ENCODE measurements at places on chromosomes 2 and 18.

DNA sequence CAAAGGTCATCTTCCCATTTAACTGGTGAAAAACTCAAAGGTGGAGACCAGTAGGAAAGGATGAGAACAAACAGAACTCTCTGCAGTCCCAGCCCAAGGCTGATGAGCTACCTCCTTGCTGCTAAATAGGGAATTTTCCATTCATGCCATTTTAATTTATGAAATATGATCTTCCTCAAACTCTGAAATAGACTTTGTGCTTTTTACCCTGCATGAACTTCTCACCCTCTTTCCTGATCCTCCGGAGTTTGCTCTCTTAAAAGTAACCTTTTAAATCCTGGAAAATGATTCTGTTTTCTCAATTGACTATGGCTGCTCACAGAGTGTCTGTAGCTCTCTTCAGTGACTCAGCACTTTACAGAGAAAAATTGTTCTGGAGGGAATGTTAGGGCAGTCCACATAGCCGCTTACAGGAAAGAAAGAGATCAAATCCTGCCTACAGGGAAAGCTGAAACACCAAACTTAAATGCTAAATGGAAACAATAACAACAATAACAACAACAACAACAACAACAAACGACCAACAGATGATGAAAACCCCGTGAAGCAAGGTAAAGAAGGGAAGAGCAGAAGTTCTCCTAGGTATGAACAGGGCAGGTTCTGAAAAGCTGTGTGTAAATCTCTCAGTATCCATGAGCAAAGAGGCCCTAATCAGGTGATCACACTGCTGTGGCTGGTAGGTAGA lies 79.8 kb upstream of the SESTD1 start:
- DNase-seq: no peak

DNA sequence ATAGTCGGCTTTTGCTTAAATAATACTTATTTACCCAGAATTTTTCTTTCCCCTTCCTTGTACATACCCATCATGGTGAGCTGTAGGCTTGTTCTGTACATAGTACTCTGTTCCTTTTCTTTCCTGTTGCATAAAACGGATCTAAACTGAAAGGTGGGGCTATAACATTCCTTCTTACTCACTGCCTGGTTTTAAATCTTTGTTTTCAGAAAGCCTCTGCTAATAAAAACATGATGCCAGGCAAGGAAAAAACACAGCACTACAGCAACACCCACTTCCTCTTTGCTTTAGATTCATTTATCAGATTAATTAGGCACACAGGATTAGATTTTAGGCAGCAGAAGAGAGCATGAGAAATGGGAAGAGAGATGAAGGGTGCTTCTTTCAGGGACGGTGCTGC lies 19.6 kb upstream of the STON1 start:
- no peak for DNase-seq

GRCh38 chr2:176270100-176270750 lies 983 bp downstream of the MTX2 start:
- no peak for DNase-seq

DNA sequence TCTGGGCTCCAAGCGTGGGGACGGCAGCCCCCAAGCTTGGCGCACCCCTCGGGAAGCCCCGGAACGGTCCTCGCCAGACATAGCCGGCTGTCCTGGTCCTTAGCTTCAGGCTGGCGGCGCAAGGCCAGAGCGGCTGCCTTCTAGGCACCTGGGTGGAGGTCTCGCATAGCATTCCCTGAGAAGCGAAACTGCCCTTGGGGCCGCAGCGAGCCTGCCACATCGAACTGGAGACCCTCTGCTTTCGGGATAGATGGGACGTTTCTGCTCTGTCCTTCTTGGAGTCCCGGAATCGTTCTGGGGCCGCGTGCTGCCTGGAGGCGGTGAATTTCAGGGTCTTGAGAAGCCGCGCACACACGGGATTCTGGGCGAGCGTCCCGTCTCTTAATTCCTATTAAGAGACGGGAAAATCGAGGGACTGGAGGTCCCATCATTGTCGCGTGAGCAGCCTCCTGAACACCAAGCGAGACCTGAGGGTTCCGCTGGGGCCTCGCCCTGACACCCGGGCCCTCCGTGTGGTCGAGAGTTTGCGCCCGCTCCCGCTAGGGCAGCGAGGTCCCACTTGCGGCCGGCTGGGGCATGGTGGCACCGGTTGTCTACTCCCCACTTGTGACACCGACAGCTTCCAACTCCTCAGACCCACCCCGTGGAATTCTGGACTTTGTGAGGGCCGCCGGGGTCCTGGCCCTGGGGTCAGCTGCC lies 9.7 kb upstream of the EN1 start:
- no peak for DNase-seq

DNA sequence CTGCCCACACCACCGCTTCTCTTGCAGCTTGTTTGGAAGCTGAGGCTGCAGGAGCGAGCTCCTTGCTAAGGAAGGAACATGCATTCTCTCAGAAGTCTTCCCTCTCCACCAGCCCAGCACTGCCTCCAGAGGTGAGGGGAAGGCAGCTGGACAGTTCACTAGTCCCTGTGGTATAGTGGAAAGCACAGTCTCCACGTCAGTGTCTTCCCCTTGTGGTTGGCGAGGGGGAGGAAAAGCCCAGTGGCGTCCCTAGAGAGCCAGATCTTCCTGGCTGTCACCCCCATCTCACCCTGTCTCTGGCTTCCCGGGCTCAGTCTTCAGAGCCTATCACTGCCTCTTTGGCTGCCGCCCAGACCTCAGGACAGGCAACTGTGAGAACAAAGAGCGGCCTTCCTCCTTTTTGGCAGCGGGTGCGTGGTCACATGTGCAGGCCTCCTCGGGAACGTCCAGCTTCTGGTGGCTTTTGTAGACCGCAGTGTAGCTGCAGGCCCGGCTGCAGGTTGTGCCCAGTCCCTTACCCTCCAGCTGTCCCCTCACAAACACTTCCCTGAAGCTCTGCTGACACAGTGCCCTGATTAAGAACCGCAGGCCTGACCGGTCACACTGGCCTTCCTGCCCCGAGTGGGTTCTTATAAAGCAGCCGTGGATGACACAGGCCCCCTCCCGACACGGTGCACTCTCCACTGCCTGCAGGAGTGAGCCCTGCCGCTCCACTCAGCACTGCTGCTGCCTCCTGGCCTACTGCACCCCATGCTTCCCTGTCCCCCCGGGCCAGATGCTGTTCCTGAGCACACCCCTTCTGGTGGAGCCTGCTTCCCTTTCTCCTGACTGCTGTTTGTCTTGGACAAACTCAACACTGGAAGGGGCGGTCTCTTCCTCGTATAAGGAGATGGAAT lies 90.9 kb downstream of the RNF144A start:
- no peak for DNase-seq

- no peak for DNase-seq
Measured at GRCh38 chr2:648476-649424, 28.5 kb downstream of the TMEM18 start.

- DNase-seq: no peak
Measured at GRCh38 chr2:72386288-72386687, 238.6 kb upstream of the CYP26B1 start.

- no peak for DNase-seq
Measured at GRCh38 chr2:72235497-72236415, 88.1 kb upstream of the CYP26B1 start.

DNA sequence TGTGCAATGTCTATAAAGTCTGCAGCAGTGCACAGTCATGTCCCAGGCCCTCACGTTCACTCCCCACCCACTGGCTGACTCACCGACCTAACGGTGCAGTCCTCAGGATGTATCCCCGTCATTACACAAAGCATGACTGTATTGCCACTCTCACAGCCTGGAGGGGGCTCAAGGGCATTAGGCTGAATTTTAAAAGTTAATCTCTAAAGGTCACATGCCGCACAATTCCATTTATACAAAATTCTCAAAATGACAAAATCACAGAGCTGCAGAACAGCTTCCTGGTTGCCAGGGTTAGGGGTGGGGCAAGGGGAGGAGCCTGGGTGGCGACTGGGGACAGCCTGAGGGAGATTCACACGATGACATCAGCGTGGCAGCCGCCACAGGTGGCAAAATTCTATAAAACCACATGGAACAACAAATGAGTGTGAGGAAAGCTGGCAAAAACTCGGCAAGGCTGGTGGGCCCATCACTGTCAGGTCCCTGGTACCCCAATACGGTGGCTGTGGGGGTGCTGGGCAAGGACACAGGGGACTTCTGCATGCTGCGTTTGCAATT lies 97.6 kb downstream of the NDUFA10 start:
- peak; percentile 59 for DNase-seq

GRCh38 chr2:128362889-128363228 lies 44.2 kb upstream of the HS6ST1 start:
- DNase-seq: no peak

DNA sequence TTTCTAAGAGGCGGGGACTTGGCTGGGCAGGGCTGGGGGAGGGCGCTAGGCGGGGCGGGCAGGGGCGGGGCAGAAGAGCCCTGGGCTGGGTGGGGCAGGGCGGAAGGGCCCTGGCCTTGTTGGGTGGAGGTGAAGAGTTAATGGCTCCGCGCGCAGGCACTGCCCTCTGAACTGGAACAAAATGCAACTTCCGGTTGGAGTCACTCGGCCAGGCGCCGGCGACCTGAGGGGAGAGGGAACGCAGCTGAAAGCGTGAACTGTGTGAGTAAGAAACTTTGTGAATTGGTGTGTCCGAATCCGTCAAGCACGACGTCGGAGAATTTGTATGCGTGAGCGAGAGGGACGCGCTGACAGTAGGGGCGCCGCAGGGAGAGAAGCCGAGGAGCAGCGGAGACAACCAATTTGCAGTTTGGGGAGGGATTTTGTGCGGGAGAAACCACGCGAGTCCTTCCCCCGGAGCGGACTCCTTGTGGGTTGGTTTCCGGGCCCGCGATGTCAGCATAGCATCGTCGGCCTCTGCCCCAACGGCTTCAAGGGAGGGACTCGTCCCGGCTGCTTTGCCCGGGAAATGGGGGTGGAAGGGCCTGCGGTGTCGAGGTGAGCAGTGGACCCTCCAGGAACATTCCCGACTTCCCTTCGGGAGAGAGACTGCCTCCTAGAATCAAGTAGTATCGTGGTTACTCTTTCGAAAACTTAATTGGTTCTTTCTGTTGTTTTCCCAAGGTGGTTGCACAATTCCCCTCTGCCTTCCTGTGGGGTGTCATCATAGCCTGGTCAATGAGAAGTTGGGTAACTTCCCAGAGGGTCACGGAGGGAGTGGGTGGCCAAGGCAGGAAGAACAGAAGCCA lies at the start of gene TANK:
Gene TANK, plus strand, starts transcription at position 203 of the 848 bp plus-strand sequence. CDS start 19,235 bp downstream, outside the sequence.
- peak; percentile 79 for DNase-seq

GRCh38 chr2:43317680-43318079 lies 91.3 kb upstream of the ZFP36L2 start:
- DNase-seq: no peak

- DNase-seq: no peak
Measured at GRCh38 chr2:32738939-32739338, 111.1 kb downstream of the TTC27 start.

DNA sequence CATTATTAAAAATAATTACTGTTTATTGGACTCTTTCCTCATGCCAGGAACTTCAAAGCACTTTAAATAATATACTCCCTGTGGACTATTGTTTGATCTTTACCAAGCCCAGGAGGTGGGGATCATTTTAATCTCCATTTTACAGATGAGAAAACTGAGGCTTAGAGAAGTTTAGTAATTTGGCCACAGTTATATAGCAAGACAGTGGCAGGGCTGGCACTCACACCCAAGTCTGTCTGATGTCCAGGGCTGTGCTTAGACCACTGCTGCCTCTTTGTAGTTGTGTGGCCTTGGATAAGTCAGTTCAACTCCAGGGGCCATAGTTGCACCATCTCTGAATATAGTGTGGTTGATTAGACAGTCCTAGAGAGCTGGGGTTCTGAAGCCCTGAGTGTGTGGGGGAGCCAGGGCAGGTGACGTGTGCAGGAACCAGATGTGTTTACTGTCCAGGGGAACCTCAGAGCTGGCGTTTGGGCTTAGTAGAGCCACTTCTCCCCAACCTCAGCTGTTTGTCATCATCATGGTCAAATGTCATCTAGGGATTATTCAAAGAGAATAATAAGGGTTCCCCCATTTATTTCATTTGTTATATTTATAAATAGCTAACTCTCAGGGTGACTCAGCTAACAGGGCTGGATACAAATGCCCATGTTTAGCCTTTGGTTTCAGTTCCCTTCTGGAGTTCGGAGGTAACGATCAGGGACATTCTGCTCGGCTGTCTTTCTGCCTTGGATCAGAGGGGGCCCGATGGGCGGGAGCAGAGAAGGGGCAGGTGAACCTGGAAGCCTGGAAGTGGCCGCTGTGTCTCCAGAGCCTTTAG lies 68.0 kb downstream of the BOLA3 start:
- DNase-seq: no peak

DNA sequence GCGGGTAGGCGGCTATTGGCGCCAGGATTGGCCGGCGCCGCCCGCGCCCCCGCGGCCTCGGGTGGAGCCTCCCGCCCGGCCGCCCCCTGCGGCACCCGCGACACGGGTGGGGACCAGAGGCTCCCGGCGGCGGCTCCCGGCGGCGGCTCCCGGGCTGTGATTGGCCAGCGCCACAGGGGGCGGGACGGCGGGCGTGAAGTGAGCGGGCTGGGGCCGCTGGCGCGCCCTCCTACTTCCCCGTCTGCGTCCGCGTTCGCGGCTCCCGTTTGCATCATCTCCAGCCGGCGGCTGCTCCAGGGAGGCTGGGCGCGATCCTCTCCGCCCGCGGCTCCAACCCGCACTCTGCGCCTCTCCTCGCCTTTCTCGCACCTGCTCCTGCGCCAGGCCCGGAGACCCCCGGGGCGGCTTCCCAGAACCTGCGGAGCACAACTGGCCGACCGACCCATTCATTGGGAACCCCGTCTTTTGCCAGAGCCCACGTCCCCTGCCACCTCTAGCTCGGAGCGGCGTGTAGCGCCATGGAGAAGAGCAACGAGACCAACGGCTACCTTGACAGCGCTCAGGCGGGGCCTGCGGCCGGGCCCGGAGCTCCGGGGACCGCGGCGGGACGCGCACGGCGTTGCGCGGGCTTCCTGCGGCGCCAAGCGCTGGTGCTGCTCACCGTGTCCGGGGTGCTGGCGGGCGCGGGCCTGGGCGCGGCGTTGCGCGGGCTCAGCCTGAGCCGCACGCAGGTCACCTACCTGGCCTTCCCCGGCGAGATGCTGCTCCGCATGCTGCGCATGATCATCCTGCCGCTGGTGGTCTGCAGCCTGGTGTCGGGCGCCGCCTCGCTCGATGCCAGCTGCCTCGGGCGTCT lies at the start of gene SLC1A4:
Gene SLC1A4, plus strand, starts transcription at position 274 of the 856 bp plus-strand sequence. Its CDS starts 245 bp downstream, at position 519.
- DNase-seq: peak; percentile 85

- DNase-seq: no peak
Measured at GRCh38 chr18:69954719-69955480, 7.2 kb upstream of the CD226 start.

GRCh38 chr18:79776674-79777073 lies 21.1 kb upstream of the KCNG2 start:
- DNase-seq: no peak

- DNase-seq: no peak
Measured at GRCh38 chr2:235468978-235469655, 24.7 kb upstream of the AGAP1 start.

DNA sequence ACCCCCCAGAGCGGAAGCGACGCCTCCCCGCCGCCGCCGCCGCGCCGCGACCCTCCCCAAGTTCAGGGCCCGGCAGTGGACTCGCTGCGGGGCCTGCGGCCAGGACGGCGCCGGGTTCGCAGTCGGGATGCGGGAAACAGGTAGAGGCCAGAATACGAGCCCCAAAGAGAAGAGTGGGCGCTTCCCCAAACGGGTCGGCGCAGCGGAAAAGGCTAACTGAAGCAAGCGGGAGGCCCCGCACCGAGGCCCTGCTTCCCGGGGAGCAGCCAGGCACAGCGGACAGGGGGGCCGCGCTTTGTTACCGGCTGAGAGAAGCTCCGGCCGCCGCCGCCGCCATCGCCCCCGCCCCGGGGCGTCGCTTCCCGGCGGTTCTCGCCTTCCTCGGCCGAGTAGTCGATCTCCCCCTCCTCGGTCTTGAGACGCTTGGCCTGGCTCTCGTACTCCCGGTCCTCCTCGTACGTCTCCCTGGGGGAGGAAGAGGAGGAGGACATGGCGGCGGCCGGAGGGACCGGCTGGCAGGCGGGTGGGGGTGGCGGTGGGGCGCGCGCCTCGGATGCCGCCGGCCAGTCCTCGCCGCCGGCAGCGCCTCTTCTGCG lies 494 bp downstream of the HNRNPLL start:
- DNase-seq: peak; percentile 43
